ENCODE measurements at places on chromosomes 2 and 18. TPM values are rescaled to one million over a fixed set of nuclear protein-coding genes. Genes with fewer than 3 reads are reported as not detected.

The CFC1 gene
- not detected for total RNA-seq

The ALPI gene
- not detected for total RNA-seq

The GPR55 gene
- not detected for total RNA-seq

The ALLC gene
- total RNA-seq = not detected

The GRHL1 gene
- total RNA-seq = 3.4 TPM

The GLI2 gene
- 1.4 TPM for total RNA-seq

Measured in omental fat pad (tissue), 4 donors.